ENCODE measurements at places on chromosomes 2 and 18. TPM values are rescaled to one million over a fixed set of nuclear protein-coding genes. Genes with fewer than 3 reads are reported as not detected.

PLCD4 gene
- total RNA-seq, result 0.95 TPM

DNA sequence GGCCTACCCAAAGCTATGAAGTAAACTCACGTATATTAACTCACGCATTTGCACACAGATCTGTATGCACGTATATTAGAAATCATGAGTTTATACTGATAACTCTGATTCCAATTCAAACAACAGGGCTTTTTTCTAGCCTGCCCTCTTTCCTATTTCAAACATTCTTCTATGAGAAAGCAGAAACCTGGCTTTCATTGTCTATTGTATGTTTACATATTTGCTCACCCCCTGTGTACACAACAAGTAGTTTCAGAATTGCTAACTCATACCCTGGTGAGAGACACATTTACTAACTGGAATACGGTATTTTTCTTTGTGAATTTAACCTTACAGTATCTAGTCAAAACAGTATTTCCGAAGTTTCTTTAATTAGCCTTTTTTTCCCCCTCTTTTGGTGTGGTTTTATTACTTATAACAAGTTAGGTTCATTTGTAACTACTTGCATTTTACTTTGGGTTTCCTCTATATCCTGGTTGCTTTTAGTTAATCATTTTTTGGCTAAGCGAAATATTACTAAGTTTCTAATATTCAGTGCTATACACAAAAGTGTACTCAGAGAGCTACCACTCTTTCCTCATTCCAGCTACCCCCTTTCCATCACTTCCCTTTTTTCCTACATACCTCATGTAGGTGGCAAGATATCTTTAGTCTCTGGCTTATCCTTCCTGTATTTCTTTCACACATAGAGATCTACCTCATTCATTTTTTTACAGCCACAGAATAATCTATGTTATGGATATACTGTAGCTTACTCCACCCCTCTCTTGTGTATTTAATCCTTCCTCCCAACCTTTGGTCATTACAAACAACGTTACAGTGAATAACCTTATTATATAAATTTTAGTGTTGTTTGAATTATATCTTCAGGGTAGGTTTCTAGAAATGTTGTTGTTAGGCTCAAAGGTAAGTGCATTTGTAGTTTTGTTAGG is 112.7 kb upstream of the BCL2L11 start:
- no peaks in the 10 kb centered on the region for H3K4me1 ChIP-seq
- peaks cover 24% of the 10 kb centered on the region for H3K27me3 ChIP-seq
- no peaks in the 10 kb centered on the region for H3K36me3 ChIP-seq

DNA sequence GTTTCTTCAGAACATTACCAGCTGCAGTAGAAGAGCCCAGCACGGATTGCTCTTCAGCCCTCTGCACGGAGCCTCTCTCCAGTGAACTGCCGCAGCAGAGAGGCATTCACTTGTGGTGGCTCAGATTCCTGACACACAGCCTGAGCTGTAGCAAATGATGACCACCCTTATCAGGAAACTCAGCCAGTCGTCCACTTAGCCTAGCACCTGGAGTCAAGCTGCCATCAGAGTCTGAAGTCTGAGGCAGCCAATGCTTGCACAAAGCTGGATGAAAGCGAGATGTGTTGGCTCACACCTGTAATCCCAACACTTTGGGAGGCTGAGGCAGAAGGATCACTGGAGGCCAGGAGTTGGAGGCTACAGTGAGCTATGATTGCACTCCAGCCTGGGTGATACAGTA is 11.7 kb upstream of the SAG start:
- DNase-seq, result no peak
- no peak overlapping the region for H3K27ac ChIP-seq
- no peak overlapping the region for H3K4me3 ChIP-seq
- peaks cover 45% of the 10 kb centered on the region for H3K36me3 ChIP-seq
- no peaks in the 10 kb centered on the region for H3K27me3 ChIP-seq
- H3K4me1 ChIP-seq, result no peaks in the 10 kb centered on the region

CHRNA1 gene
- total RNA-seq, result not detected

DNA sequence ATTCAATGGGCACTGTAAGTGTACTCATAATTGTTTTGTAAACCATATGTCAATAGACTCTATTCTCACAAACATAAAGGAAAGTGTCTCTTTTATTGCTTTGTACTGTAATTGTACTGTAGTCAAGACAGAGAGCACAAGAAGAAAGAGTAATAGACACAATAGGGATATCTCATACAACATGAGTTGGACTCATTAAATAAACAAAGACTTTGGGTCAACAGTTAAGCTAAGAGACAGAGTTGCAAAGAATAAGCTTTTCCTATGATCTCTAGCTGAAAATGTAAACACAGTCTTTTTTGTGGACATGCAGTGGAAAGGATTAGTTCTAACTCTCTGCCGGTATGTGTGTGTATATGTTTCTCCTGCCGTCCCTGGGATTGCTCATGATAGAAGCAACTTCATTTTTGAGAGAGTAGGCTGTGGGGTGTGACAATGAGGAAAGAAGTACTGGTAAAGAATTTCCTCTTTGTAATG is 13.9 kb upstream of the KYNU start:
- H3K27me3 ChIP-seq, result no peaks in the 10 kb centered on the region
- H3K4me1 ChIP-seq, result peaks cover 81% of the 10 kb centered on the region
- H3K27ac ChIP-seq, result peak overlapping the region; percentile 87
- no peak for DNase-seq
- H3K4me3 ChIP-seq, result peak overlapping the region; percentile 3
- peaks cover 17% of the 10 kb centered on the region for H3K36me3 ChIP-seq

DNA sequence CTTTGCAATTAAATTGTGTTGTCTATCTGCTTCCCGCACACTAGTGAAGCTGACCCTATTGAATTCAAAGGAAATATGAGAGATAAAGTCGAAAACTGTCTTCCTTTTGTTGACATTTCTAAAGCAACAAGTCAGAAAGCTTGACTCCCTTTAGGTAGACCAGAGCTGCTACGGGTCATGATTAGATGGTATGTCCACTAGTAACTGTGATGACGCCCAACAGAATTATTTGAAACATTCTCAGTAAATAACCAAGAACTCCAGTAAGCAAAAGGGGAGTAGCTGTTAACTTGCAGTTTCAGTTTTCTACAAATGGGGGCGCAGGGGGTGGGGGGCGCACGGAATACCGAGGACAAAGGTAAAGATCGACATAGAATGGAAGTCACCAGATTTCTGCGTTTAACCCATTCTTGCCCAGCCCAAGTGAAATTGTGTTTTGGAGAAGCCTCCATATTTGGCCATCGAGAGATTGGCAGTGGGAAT is 56.4 kb downstream of the CRIM1 start:
- H3K36me3 ChIP-seq, result no peaks in the 10 kb centered on the region
- no peak overlapping the region for H3K27ac ChIP-seq
- H3K4me3 ChIP-seq, result peak overlapping the region; percentile 37

GRB14 gene
- total RNA-seq, result 16.6 TPM

DNA sequence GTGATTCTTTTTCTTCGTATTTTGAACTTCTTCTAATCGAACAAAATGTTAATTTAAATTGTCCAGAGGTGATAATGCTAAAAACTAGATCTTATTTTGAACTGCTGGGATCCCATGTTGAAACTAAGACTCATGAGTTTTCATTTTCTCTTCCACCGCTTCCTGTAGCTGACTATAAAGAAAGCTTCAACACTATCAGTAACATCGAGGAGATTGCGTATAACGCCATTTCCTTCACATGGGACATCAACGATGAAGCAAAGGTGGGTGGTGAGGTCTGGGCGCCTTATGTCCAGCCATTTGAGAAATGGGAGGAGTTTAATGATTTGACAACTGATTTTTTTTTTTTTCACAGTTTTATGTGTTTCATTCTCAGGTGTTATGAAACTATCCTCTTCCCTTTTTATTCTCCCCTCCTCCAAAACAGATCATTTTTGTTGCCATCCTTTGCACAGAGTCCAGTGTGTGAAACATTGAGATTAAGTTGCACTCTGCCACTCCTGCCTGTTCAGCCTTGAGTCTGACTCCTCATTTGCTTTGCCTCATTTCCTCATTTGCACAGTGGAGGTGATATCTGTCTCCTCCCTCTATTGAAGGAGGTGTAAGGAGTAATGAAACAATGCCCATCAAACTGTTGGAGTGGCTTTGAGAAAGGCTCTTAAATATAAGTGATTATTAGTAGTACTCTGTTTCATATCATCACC is 13.8 kb downstream of the GRHL1 start:
- H3K36me3 ChIP-seq, result no peaks in the 10 kb centered on the region
- H3K4me3 ChIP-seq, result no peak overlapping the region
- no peak overlapping the region for H3K27ac ChIP-seq
- DNase-seq, result no peak
- no peaks in the 10 kb centered on the region for H3K4me1 ChIP-seq
- no peaks in the 10 kb centered on the region for H3K27me3 ChIP-seq

GRCh38 chr2:30218814-30219213 is 12.5 kb upstream of the LBH start:
- H3K27ac ChIP-seq, result no peak overlapping the region
- no peak overlapping the region for H3K4me3 ChIP-seq
- peaks cover 12% of the 10 kb centered on the region for H3K4me1 ChIP-seq
- no peaks in the 10 kb centered on the region for H3K36me3 ChIP-seq
- no peak for DNase-seq

IL1R1 gene
- total RNA-seq, result 8.7 TPM

GRCh38 chr2:211281430-211282073 is 725.2 kb downstream of the CPS1 start:
- H3K4me1 ChIP-seq, result no peaks in the 10 kb centered on the region
- no peak overlapping the region for H3K4me3 ChIP-seq
- no peaks in the 10 kb centered on the region for H3K36me3 ChIP-seq

- DNase-seq, result no peak
- no peaks in the 10 kb centered on the region for H3K4me1 ChIP-seq
- H3K27ac ChIP-seq, result no peak overlapping the region
- no peak overlapping the region for H3K4me3 ChIP-seq
These were observed 190.3 kb upstream of the SLC8A1 start for GRCh38 chr2:40642237-40642636.

DUSP19 gene
- 2.7 TPM for total RNA-seq

- no peak overlapping the region for H3K4me3 ChIP-seq
- no peaks in the 10 kb centered on the region for H3K27me3 ChIP-seq
- no peaks in the 10 kb centered on the region for H3K36me3 ChIP-seq
- H3K27ac ChIP-seq, result no peak overlapping the region
- no peak for DNase-seq
- peaks cover 21% of the 10 kb centered on the region for H3K4me1 ChIP-seq
These were observed 47.8 kb downstream of the TMEM17 start for GRCh38 chr2:62458206-62458641.

DNA sequence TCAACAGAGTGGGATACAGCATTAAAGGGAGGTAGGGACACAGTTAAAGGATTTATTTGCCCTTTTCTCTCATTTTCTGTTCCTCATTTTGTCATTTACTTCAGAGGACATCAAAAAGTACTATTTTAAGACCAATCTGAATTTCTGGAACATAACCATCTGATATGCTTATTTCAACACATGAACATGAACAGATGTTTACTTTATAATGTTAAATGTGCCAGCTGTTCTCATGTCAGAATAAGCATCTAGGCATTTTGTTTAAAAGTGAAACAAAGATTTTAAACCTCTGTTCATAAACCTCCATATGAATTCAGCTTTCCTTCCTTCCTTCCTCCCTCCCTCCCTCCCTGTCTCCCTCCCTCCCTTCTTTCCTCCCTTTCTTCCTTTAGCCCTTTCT is 677.7 kb downstream of the CNTNAP5 start:
- no peaks in the 10 kb centered on the region for H3K27me3 ChIP-seq
- H3K4me3 ChIP-seq, result no peak overlapping the region
- no peak overlapping the region for H3K27ac ChIP-seq
- H3K4me1 ChIP-seq, result no peaks in the 10 kb centered on the region

Data from Calu3 (cell line).